ENCODE measurements at places on chromosomes 13 and 19.

- DNase-seq: no peak
Measured at GRCh38 chr13:40994581-40995230, 24.4 kb downstream of the ELF1 start.

GRCh38 chr13:114243971-114244370, 9.3 kb downstream of the CDC16 start:
- DNase-seq: no peak

- DNase-seq: no peak
Measured at GRCh38 chr13:22062478-22063205, 391.8 kb downstream of the FGF9 start.

- DNase-seq: no peak
Measured at GRCh38 chr13:109707044-109707741, 79.2 kb downstream of the IRS2 start.

DNA sequence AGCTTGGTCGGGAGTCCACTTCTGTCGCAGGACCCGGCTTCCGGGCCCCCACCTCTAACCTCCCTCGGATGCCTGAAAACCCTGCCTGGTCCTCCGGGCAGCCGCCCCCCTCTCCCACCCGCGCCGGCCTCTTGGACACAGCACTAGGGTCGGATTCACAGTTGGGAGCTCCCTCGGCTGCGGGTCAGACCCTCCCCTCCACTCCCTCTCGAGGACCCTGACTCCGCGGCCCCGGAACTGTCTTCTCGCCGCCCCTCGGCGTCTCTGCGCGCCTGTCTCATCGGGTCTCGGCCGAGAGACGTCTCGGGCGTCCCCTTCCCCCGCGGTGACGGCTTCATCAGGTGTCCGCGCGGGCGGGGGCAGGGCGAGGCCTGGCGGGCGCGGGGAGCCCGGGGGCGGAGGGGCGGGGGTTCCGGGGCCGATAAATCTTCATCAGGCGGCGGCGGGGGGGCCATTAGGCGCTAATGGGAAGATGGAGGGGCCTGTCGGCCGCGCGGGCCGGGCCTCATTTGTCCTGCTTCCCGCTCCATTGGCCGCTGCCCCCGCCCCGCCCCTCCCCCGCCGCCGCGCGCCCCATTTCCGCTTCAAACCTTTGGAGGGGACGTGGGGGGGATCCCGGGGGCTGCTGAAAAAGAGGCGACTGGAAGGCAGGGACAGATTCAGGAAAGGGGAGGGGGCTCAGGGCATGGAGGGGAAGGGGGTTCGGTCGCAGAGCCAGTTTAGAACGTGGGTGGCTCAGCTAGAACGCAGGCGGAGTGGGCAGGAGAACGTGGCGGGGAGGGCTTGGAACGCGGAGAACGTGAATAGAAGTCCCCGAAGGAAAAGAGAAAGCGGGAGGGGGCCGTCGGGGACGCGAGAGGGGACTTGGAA, 11.8 kb upstream of the ERFL start:
- DNase-seq: no peak

DNA sequence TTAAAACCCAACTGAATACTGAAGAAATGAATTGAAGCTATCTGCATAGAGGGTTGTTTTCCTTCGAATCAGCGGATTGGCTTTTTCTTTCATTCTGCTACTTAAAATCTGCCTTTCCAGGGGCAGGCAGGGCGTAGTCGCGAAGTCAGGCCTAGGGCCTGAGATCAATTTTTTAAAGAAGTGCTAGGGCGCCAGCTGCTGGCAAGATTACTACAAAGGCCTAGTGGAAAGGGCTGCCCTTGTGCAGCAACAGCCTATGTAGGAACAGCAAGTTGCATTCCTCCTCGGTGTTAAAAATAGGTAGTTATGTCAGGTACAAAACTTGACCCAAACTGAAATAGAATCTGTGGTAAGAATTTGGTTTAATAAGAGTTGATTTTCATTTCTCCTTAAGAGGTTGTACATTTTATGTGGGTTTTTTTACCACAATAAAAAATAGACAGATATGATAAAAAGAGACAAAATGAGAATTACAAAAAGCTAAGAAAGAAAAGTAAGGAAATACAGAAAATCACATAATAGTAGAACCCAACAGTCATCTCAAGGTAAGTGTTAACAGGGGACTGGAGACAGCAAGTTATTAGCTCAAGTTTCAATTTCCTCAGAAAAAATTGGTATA, 9.5 kb upstream of the URAD start:
- no peak for DNase-seq

DNA sequence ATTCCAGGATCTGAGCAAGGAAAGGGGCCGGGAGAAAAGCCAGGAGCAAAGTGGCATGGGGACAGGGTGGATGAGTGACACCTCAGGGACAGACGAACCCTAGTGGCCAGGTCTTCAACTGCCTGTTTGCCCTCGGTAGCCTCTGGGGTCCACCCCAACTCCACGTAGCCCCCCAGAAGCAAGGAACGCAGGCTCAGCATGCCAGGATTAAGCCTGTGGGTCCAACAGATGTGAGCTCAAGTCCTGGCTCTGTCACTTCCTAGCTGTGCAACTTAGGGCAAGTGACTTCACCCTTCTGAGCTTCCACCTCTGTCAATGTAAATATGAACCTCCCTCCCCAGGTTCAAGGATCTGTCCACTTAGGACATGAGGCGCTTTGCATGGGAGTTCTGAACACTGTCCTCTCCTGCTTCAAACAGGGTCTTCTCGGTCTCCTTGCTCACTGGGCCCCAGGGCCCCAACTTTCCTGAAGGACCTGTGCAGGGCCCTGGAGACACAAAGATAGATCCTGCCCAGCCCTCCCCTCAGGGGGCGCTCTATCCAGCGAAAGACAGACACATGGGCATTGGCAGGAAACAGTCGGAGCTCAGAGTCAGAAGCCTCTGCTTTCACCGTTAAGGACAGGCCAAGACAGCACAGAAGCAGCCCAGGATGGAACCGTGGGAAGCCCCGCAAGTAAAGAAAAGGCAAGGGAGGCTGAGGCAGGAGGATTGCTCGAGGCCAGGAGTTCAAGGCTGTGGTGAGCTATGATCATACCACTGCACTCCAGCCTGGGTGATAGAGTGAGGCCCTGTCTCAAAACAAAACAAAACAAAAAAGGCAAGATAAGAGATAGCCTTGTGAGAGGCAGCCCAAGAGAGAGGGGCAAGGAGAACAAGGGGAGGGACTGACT, 13.2 kb downstream of the SYDE1 start:
- no peak for DNase-seq

GRCh38 chr19:11324748-11325389, 14.6 kb downstream of the RAB3D start:
- no peak for DNase-seq

DNA sequence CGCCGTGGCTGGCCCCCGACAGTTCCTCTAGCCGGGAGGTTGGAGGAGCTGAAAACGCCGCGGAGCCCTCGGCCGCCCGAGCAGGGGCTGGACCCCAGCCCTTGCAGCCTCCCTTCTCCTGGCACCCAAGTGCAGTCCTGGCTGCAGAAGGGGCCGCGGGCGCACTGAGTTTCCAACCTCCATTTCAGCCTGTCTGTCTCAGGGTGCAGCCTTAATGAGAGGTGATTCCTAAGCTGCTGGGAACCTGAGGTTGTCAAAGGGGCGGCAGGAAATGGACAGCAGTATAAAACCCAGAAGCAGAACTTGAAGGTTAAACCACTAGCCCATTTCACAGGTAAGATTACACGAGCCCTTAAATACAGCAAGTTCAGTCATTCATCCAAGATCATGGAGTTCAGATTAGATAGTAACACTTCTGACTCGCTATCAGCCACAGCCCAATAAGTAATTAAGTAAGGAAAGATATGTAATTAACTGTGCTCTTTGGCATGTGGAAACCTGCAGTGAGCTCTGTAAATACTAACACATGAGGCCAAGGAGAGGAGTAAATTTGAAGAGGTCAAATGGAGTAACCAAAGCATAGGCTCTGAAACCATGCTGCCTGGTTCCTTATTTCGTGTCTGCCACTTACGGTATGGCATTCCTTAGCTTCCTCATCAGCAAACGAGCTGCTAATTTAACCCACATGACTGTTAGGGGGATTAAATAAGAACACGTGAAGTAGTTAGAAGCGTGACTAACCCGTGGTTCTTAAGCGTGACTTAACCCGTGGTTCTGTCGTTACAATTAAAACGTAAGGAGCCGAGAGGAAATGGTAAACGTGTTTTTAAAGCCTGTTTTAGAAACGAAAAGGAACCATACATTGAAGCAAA, 686 bp downstream of the SETDB2 start:
- DNase-seq: no peak

DNA sequence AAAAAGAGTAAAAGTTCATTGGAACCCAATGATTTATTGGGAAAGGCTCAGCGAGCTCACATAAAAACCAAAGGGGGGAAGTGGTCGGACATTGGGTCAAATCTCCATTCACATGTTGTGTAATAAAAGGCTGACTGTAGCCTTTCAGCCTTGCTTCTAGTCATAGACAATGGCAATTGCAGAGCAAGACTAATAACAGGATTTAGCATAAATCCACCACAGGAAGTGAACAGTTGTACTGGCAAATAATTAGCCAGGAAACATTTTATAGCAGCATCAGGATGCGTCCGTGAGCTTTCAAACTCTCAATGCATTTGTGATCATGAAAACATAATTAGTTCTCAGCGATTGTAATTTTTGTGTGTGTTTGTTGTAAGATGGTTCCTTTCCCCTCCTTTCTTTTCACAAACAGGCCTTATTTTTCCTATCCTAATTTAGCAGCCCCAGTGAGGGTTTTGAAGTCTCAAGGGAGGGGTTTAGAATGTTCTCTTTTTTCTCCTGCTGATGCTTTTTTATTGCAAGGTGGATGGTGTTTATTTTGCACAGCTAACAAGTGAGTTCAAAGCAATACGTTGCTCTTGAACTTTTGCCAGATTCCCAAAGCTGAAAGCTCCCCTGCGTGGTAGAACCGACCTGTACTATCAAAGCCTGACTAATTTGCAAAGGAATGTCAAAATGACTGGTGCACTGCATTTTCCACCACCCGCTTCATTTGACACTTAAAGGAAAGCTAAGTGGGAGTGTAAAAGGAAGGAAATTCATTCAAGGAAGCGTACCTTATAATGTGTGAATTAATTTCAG, 105.6 kb downstream of the SPRY2 start:
- DNase-seq: no peak

- no peak for DNase-seq
Measured at GRCh38 chr19:45186509-45187334, 8.1 kb downstream of the BLOC1S3 start.

DNA sequence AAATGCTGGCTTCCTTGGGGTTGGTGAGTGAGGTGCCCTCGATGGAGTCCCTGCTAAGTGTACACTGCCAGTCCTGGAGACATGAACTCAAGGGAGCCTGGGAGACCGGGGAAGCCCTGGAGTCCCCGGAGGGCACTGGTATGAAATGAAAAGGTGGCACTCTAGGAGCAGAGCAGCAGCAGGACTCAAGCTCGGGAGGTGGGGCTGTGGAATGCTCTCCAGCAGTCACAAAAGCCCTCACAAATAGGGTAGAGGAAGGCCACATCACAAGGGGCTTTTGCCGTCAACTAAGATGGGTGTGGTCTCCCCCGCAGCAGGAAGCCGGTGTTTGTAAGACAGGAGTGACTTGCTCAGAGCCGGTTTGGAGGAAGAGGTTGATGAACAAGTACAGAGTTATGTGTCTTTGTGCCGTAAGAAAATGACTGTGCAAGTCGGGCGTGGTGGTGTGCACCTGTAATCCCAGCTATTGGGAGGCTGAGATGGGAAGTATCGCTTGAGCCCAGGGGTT, 19.3 kb downstream of the CCNE1 start:
- DNase-seq: peak; percentile 77

DNA sequence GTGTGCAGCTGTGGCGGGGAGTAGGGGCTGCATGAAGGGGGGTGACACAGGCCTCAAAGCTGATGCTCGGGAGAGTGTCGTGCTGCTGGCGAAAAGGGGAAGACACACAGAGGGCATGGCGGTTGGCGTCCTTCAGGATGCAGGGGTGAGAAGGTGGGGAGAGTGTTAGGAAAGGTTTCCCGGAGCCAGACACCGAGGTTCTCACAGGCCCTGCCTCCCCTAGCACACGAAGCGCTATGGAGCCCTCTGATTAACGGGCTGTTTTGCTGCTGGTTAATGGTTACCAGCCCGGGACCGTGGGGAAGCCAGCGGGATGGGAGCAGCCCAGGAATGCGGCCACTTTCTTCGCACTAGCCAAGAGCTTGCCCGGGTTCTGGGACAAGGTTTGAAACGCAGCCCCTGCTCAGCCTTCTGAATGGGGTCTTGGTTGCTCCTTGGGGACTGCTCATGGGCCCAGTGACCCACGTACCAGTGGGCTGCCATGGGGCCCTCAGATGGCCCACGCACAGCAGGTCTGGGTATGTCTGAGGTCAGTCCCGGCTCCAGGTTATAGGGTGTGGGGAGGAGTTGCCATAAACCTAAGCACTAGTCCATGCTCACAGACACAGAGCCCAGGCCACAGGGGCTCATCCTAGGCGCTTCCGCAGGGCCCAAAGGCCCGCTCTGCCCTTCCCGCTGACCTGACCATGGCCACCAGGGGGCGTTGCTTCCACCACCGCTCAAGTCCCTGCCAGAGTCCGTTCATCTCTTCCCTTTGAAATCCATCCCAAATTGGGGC, 31.3 kb upstream of the ISYNA1 start:
- peak; percentile 77 for DNase-seq

GRCh38 chr19:14085309-14085995, at the start of gene C19orf67:
Gene C19orf67, minus strand, starts transcription at chr19:14085783. Its CDS starts 156 bp downstream, at chr19:14085627.
- DNase-seq: no peak

- no peak for DNase-seq
Measured at GRCh38 chr13:36086117-36086516, 45.1 kb downstream of the DCLK1 start.

DNA sequence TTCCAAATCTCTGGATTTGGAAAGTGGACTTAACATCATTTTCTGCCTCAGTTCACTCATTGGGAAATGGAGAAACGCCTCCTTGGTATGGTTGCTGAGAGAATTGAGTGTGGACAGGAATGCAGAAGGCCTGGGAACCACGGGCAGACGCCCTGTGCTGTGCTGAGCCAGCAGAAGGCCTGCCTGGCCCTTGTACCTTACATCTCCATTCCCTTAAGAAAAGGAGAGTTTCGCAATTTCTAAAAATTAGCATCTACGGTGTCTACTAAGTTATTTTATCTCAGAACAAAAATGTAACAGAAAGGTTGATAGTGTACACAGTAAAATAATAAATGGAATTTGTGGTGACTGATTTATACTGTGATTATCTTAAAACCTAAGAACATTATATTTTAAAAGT, 78.7 kb downstream of the IPO5 start:
- no peak for DNase-seq

DNA sequence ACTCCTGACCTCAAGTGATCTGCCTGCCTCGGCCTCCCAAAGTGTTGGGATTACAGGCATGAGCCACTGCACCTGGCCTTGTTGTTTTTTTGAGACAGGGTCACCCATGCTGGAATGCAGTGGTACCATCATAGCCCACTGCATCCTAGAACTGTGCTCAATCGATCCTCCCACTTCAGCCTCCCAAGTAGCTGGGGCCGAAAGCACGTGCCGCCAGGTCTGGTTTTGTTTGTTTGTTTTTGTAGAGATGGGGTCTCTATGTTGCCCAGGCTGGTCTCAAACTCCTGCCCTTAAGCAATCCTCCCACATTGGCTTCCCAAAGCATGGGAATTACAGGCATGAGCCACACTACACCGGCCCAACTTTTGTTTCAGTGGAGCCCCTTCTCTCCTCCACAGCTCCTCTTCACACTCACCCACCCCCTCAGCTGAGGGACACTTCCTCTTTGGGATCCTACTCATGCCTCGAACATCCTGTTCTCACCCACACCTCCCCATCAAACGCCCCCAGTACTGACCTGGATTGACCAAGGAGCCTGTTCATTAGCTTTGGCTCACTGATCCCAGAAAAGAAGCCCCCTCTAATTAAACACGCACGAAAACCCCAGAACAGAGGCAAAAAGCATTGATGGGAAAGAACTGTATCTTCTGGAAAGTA, 12.8 kb upstream of the CERS4 start:
- no peak for DNase-seq

- no peak for DNase-seq
Measured at GRCh38 chr19:43320546-43320945, 32.9 kb upstream of the CD177 start.

GRCh38 chr19:1691589-1692290, 39.3 kb upstream of the TCF3 start:
- no peak for DNase-seq

Measured in naive thymus-derived CD8-positive, alpha-beta T cell (primary cell).